ENCODE measurements at places on chromosomes 2 and 18. TPM values are rescaled to one million over a fixed set of nuclear protein-coding genes. Genes with fewer than 3 reads are reported as not detected.
A peak's percentile ranks its signal among the peaks of the same experiment; 100 is the strongest.

GRCh38 chr18:55000529-55000928, 41.3 kb upstream of the CCDC68 start:
- no peak overlapping the region for H3K4me3 ChIP-seq
- no peak for DNase-seq
- no peaks in the 10 kb centered on the region for H3K36me3 ChIP-seq

DNA sequence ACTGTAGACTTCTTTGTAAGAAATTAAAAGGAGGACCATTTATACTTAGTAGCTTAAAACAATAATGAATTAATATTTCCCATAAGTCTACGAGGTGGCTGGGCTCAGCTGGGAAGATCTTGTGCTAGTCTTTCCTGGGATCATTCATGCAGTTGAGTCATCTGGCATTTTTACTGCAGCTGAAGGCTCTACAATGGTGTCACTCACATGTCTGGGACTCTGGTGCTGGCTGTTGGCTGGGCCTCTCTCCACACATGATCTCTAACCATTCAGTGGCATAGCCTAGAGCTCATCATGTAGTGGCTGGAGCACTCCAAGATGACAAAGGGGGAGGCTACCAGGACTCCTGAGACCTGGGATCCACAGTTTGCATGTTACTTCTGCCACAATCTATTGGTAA, 35.5 kb downstream of the CLASP1 start:
- H3K4me3 ChIP-seq = no peak overlapping the region
- no peaks in the 10 kb centered on the region for H3K27me3 ChIP-seq
- DNase-seq = no peak

GRCh38 chr2:206031162-206031784, 54.7 kb downstream of the INO80D start:
- H3K27me3 ChIP-seq = no peaks in the 10 kb centered on the region
- peaks cover 9% of the 10 kb centered on the region for H3K36me3 ChIP-seq
- peaks cover 44% of the 10 kb centered on the region for H3K4me1 ChIP-seq
- H3K27ac ChIP-seq = peak overlapping the region; percentile 95
- DNase-seq = peak; percentile 43
- H3K4me3 ChIP-seq = peak overlapping the region; percentile 82

- H3K36me3 ChIP-seq = no peaks in the 10 kb centered on the region
- H3K4me3 ChIP-seq = no peak overlapping the region
- peaks cover 9% of the 10 kb centered on the region for H3K4me1 ChIP-seq
- H3K27ac ChIP-seq = no peak overlapping the region
- DNase-seq = no peak
- H3K27me3 ChIP-seq = peaks cover 3% of the 10 kb centered on the region
These were observed 260.5 kb upstream of the THUMPD2 start for GRCh38 chr2:40039549-40039948.

GRCh38 chr2:232568161-232568560, 17.7 kb downstream of the EIF4E2 start:
- peak; percentile 30 for DNase-seq
- H3K4me1 ChIP-seq = peaks cover 47% of the 10 kb centered on the region
- H3K27me3 ChIP-seq = no peaks in the 10 kb centered on the region
- no peak overlapping the region for H3K27ac ChIP-seq
- no peak overlapping the region for H3K4me3 ChIP-seq
- H3K36me3 ChIP-seq = peaks cover 54% of the 10 kb centered on the region

DNA sequence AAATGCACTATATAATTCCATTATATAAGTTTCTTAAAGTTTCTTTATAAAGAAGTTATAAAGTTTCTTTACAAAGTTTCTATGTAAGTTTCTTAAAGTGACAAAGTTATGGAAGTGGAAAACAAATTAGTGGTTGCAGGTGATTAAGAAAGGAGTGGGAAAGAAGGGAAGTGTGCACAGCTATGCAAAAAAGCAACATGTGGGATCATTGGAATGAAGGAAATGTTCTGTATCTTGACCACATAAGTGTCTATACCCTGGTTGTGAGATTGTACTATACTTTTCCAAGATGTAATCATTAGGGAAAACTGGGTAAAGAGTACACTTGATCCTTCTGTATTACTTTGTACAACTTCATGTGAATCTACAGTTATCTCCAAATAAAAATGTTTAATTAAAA, 1541.1 kb downstream of the LRP1B start:
- peaks cover 18% of the 10 kb centered on the region for H3K4me1 ChIP-seq
- peak overlapping the region; percentile 26 for H3K27ac ChIP-seq
- no peaks in the 10 kb centered on the region for H3K27me3 ChIP-seq
- no peak for DNase-seq
- H3K36me3 ChIP-seq = no peaks in the 10 kb centered on the region
- no peak overlapping the region for H3K4me3 ChIP-seq

- H3K27ac ChIP-seq = no peak overlapping the region
- H3K36me3 ChIP-seq = peaks cover 4% of the 10 kb centered on the region
- DNase-seq = peak; percentile 11
These were observed 11.6 kb upstream of the TBC1D8 start for GRCh38 chr2:101162561-101163330.

- no peaks in the 10 kb centered on the region for H3K27me3 ChIP-seq
- H3K36me3 ChIP-seq = no peaks in the 10 kb centered on the region
- H3K4me3 ChIP-seq = no peak overlapping the region
These were observed 61.7 kb downstream of the ASB1 start for GRCh38 chr2:238488347-238488826.

DNA sequence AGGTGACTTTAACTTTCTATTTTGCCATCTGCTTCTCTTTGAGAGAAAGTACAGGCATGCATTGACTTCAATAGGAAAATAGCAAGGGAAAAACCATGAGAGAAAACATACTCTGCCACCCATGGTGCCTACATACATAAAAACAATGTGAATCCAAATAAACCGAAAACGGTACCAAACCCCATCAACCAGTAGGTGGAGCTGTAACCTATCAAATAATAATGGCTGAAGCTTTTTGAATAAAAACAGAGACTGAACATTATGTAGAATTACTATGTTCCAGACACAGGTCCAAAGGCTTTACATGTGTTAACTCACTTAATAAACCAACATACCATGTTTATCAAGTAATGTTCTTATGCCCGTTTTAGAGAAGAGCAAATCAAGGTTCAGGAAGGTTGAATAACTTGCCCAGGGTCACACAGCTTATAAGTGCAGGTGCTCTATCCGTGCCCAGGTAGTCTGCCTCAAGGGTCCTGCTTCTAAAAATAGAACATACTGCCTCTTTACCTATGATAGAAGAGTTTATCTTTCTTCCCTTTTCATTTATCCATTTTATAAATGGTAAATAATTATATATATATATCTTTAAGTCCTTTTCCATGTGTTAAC, 293.9 kb upstream of the SYT4 start:
- no peak overlapping the region for H3K27ac ChIP-seq
- no peak overlapping the region for H3K4me3 ChIP-seq
- peak; percentile 42 for DNase-seq
- H3K4me1 ChIP-seq = no peaks in the 10 kb centered on the region
- peaks cover 28% of the 10 kb centered on the region for H3K27me3 ChIP-seq

DNA sequence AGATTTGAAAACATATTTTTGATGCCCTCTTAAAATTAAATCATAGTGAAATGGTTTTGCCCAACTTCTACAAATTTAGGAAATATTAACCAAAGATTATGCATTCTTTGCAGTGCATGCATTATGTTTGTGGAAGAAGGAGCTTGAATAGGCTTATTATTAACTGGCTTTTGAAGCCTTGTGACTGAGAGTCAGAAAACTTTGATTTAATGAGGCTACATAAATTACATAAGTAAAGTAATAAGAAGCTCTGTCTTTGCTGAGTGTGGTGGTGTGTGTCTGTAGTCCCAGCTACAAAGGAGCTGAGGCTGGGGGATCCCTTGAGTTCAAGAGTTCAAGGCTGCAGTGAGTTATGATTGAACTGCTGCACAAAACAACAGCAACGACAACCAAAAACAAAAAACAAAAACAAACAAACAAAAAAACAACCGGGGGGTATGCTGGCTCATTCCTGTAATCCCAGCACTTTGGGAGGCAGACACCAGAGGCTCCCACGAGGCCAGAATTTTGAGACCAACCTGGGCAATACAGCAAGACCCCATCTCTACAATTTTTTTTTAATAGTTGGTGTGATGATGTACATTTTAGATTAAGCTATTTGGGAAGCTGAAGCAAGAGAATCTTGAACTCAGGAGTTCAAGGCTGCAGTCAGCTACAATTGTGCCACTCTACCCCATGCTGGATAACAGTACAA, 57.0 kb upstream of the LRRTM4 start:
- no peaks in the 10 kb centered on the region for H3K4me1 ChIP-seq
- H3K27ac ChIP-seq = no peak overlapping the region
- DNase-seq = no peak
- H3K4me3 ChIP-seq = no peak overlapping the region
- no peaks in the 10 kb centered on the region for H3K27me3 ChIP-seq

DNA sequence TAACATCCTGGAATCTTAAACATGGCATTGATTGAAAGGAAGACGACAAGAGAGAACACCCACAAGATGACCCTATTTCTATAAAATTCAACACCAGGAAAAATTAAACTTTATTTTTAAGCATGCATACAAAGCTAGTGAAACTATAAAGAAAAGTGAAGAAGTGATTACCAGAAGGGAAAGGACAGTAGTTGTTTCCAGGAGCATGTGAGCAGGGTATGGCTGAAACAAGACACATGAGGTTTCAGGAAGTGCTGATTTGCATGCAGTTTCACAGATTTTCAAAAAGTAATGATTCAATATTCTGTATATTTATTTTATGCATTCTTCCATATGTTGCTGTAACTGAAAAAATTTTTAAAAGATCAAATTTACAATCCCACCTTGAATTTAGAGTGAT, 24.6 kb upstream of the DAW1 start:
- H3K4me1 ChIP-seq = peaks cover 37% of the 10 kb centered on the region
- H3K27ac ChIP-seq = no peak overlapping the region
- H3K27me3 ChIP-seq = no peaks in the 10 kb centered on the region
- H3K36me3 ChIP-seq = peaks cover 6% of the 10 kb centered on the region

- H3K36me3 ChIP-seq = no peaks in the 10 kb centered on the region
- no peak overlapping the region for H3K4me3 ChIP-seq
- H3K27ac ChIP-seq = no peak overlapping the region
- DNase-seq = no peak
- no peaks in the 10 kb centered on the region for H3K4me1 ChIP-seq
- H3K27me3 ChIP-seq = no peaks in the 10 kb centered on the region
These were observed 997.9 kb downstream of the TSN start for GRCh38 chr2:122753336-122753735.

GRCh38 chr2:239833269-239834109, 191.7 kb downstream of the NDUFA10 start:
- DNase-seq = no peak
- H3K4me3 ChIP-seq = no peak overlapping the region
- no peaks in the 10 kb centered on the region for H3K4me1 ChIP-seq
- peaks cover 55% of the 10 kb centered on the region for H3K27me3 ChIP-seq
- H3K36me3 ChIP-seq = no peaks in the 10 kb centered on the region

DNA sequence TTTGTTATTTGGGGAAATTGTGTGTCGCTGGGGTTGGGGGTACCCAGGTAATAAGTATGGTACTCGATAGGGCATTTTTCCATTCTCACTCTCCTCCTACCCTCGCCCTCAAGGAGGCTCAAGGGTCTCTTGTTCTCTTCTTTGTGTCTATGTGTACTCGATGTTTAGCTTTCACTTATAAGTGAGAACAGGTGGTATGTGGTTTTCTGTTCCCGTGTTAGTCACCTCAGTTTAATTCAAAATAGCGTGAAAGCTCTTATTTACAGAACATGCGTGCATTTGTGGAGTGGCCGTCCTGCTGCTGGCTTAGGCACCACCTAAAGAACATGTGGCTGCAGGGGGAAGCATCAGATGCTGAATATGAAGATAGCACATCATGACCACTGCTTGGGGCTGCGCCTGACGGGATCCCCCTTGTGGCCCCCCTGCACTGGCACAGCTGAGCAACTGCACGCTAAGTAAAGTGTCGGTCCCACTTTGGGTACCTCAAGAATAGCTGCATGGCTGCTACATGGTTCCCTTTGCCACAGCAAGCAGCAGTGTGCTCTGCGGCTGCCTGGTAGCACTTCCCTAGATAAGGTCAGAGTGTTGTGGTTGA, 569.0 kb downstream of the DCDC2C start:
- H3K27me3 ChIP-seq = no peaks in the 10 kb centered on the region
- DNase-seq = no peak
- H3K4me3 ChIP-seq = no peak overlapping the region
- no peak overlapping the region for H3K27ac ChIP-seq
- H3K4me1 ChIP-seq = no peaks in the 10 kb centered on the region

GRCh38 chr18:24588440-24588839, 128.0 kb downstream of the HRH4 start:
- H3K27me3 ChIP-seq = peaks cover 89% of the 10 kb centered on the region
- no peak overlapping the region for H3K4me3 ChIP-seq
- no peak for DNase-seq
- no peak overlapping the region for H3K27ac ChIP-seq
- no peaks in the 10 kb centered on the region for H3K36me3 ChIP-seq

- DNase-seq = no peak
- H3K4me1 ChIP-seq = peaks cover 20% of the 10 kb centered on the region
- peaks cover 17% of the 10 kb centered on the region for H3K36me3 ChIP-seq
- H3K27me3 ChIP-seq = peaks cover 9% of the 10 kb centered on the region
These were observed 48.7 kb upstream of the AGAP1 start for GRCh38 chr2:235445116-235445515.

DNA sequence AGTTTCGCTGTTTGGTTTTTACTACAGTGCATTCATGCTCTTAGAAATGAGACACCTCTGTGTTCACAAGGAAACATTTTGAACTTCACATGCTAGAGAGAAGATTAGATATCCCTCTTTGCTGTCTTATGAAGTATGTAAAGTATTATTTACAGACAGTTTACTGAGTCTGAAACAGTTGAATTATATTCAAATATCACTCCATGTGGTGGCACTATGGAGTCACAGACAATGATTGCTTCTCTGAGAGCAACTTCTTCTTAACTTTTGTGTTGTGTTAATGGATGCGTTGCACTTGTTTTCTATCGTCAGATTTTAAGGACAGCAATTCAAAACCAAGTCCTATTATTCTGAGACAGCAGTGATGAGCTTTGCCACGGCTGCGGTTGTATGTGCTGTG, 823.6 kb downstream of the GALR1 start:
- no peaks in the 10 kb centered on the region for H3K36me3 ChIP-seq
- H3K27me3 ChIP-seq = no peaks in the 10 kb centered on the region

- H3K27ac ChIP-seq = no peak overlapping the region
- no peaks in the 10 kb centered on the region for H3K27me3 ChIP-seq
- H3K36me3 ChIP-seq = no peaks in the 10 kb centered on the region
- peaks cover 27% of the 10 kb centered on the region for H3K4me1 ChIP-seq
These were observed 127.1 kb downstream of the CERS6 start for GRCh38 chr2:168583064-168583709.

GRCh38 chr2:200748779-200749178, 62.9 kb upstream of the BZW1 start:
- DNase-seq = no peak
- peak overlapping the region; percentile 69 for H3K27ac ChIP-seq
- no peaks in the 10 kb centered on the region for H3K27me3 ChIP-seq
- peaks cover 6% of the 10 kb centered on the region for H3K36me3 ChIP-seq
- peak overlapping the region; percentile 11 for H3K4me3 ChIP-seq
- H3K4me1 ChIP-seq = peaks cover 37% of the 10 kb centered on the region

GRCh38 chr2:36178384-36178783, 177.2 kb upstream of the CRIM1 start:
- H3K4me3 ChIP-seq = no peak overlapping the region
- H3K4me1 ChIP-seq = peaks cover 33% of the 10 kb centered on the region

HOXD12 gene
- total RNA-seq = not detected

ICOS gene
- total RNA-seq = not detected

TRIB2 gene
- total RNA-seq = 6.2 TPM

RTN4 gene
- 394 TPM for total RNA-seq

KIF1A gene
- 280 TPM for total RNA-seq

ASB18 gene
- not detected for total RNA-seq

STAT4 gene
- total RNA-seq = 1.3 TPM

PXDN gene
- not detected for total RNA-seq

UCN gene
- 4.6 TPM for total RNA-seq

Measured in Calu3 (cell line).